ENCODE measurements at places on chromosomes 13 and 19. TPM values are rescaled to one million over a fixed set of nuclear protein-coding genes. Genes with fewer than 3 reads are reported as not detected.

Gene PPP1R15A
- 78.6 TPM for total RNA-seq

Gene GGACT
- 1.9 TPM for total RNA-seq

Gene SLITRK6
- total RNA-seq, result 1.0 TPM

Gene NCAN
- not detected for total RNA-seq

Gene CATSPERD
- total RNA-seq, result not detected

Gene PROZ
- total RNA-seq, result not detected

Gene ADAMTS10
- 10.8 TPM for total RNA-seq

Gene ZNF793
- 5.1 TPM for total RNA-seq

Gene KIR2DL1
- total RNA-seq, result not detected

Gene PSG7
- total RNA-seq, result not detected

Gene CDC42EP5
- 13.0 TPM for total RNA-seq

Gene COMMD6
- total RNA-seq, result 133 TPM

Gene GPR12
- total RNA-seq, result 0.18 TPM

Gene ATP4B
- total RNA-seq, result not detected

Gene CLEC17A
- not detected for total RNA-seq

Gene ADPRHL1
- 241 TPM for total RNA-seq

Gene NLRP7
- total RNA-seq, result not detected

Gene IZUMO2
- total RNA-seq, result not detected

Gene FPR1
- total RNA-seq, result 14.5 TPM

Gene B3GNT8
- 1.4 TPM for total RNA-seq

Gene OR10H4
- not detected for total RNA-seq

Gene FAAP24
- 0.79 TPM for total RNA-seq

Gene ZNF865
- total RNA-seq, result 20.2 TPM

Gene KL
- 3.3 TPM for total RNA-seq

Gene ZNF99
- total RNA-seq, result 0.15 TPM

Gene ZNF547
- total RNA-seq, result 4.4 TPM

Gene SBK3
- 55.3 TPM for total RNA-seq

Gene URAD
- not detected for total RNA-seq

Gene GPC6
- total RNA-seq, result 2.8 TPM

Gene BST2
- total RNA-seq, result 56.9 TPM

Gene KLK4
- total RNA-seq, result not detected

Measured in left cardiac atrium (tissue), 4 donors.